ENCODE measurements at places on chromosomes 7 and 10.

- peak; percentile 66 for DNase-seq
Observed at GRCh38 chr10:7412237-7412927, 1.5 kb upstream of the SFMBT2 start.

DNA sequence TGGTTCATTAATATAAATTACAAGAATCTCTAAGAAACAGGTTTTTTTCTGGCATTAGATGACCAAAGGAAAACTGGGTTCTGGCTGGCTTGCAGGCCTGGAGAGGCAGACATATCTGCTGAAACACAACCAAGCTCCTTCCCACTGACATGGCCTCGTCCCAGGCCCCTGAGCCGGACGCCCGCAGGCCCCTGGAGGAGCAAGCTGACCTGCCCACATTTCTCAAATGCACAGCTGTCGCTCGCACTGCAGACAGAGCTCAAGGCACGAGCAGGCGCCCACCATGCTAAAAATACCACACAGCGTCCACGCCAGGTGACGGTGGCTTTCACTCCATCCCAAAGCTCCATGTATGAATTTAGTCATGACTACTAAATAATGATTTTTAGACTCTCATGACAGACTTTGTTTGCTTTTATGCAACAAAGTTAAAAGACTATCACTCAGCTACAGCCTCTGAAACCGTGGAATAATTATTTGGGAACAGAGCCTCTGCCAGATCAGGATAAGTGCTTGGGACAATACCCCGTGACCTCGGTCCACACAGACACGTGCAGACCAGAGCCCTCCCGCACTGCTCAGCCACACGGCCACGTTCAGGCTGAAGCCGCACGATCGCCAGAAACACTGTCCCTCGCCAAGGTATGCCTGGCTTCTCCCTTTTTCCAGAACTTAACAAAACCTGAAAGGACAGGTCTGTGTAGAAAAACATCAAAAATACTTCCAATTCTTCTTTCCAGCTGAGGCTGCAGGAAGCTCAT lies 71.1 kb downstream of the DIP2C start:
- DNase-seq: no peak

DNA sequence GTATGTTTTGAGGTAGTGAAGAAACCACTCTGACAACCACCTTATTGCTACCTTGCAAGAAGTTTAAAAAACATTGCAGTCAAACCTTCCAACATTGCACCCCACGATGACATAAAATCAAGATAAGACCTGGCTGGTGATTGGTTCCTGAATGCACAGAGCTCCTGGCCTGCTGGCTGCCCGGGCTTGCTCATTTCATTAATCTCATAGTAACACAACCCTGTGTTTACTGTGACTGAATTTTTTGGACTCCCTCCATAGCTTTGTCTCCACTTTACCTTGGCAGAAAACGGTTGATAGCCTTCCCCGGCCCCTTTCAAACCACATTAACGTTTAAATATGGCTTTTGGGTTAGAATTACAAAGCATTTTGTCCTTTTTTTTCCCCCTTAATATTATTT lies 27.5 kb downstream of the VWA2 start:
- DNase-seq: no peak

DNA sequence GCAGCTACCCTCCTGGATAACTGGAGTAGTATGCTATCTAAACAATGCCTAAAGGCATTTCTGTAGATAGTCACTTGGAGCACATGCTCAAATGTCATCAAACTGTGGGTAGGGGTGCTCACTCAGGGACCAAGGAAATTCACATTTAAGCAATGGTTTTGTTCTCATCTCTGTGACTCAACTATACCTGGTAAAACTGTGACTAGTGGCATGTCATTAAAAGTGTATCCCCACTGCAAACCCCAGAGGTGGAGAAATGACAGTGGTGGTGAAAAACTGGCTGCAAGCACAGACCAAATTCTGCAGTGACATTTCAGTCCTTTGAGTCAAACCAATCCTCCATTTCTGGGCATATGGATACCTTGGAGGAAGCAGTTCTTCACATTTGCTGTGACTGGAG lies 134.2 kb upstream of the EFCAB10 start:
- peak; percentile 42 for DNase-seq

DNA sequence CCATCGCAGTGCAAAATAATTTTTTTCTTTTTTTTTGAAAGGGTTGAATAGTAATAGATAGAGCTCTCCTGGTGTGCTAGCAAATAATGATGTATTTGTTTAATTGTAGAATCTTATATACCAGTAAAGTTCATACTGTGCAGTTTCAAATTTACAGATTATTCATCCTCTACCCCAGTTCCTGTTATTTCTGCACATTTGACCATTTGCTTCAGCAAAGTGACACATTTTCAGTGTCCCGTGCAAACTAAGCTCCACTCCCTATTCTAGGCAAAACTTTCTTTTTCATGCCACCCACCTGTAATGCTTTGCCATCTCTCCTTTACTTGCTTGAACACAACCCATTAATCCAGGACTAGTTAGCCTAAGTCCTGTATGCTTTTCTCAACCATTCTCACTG lies 43.0 kb downstream of the SHOC2 start:
- no peak for DNase-seq

DNA sequence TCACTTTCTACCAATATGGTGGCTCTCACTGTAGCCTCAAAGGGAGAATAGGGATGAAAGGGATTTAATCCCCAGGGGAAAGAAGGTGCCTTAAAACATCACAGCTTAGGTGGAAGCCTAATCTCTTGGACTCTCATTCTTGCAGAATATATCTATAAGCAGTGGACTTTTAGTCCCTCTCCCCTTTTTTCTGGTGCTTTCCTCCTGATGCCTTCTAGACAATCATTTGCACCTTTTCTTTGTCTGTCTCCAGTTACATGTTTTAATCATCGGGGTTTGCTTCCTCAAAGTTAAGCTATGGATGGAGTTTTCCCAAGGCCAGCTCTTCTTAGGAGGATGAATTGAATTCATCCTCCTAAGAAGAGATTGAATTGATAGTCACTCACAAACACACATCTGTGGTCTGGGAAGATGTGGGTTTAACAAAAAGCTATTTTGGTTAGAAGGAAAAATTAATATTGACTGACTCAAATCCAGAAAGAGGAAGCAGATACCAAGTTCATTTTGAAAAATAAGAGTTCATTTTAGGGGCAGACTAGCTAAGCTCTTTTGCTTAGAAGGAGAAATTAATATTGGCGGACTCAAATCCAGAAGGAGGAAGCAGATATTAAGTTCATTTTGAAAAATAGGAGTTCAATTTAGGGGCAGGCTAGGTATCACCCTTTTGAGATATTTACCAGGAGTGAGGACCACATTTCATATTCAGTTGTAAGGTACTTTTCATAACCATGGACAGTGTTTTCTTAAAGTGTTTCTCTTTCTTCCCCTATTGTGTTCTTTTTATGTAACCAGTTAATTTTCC lies 35.2 kb upstream of the PLEKHS1 start:
- no peak for DNase-seq

DNA sequence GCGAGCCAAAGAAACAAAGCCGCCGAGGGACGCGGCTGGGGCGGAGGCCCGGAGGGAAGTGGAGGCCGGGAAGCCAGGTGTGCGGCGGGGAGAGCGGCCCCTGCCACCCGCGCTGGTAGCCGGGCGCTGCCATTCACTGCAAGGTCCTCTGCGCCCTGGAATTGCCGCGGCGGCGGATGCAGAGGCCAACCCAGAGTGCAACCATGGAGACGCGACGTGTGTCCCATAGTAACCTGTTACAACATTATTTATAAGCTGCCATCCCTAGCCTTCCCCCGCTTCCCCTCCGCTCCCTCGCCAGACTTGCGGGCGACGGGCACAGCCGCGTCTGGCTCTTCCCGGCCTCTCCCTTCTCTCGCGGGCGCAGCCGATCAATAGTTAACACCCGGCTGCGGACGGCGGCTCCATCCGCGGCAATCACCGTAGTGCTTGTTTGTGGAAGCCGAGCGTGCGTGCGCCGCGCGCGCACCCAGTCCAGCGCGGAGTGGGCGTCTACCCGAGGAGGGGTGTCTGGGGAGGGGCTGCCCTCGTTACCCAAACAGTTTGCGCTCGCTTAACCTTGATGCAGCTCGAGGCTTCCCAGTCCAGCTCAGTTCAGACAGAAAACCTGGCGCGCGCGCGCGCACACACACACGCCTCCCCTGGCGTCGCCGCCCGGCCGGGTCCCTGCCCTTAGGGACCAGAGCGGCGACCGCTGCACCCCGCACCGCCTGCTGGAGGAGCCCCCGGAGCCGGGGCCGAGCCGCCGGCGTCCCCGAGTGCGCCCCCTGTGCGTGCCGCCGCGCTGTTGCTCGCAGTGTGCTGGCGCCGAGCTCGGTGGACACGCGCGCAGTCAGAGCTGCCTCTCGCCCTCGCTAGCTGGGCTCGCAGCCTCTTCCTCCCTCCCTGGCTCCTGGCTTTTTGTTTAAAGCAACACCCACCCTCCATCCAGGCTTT lies 165.4 kb upstream of the DPP6 start:
- peak; percentile 3 for DNase-seq

- DNase-seq: no peak
Observed at GRCh38 chr7:150361402-150361801, 7.2 kb upstream of the REPIN1 start.

GRCh38 chr7:5296611-5297226 lies 14.0 kb downstream of the SLC29A4 start:
- peak; percentile 73 for DNase-seq

DNA sequence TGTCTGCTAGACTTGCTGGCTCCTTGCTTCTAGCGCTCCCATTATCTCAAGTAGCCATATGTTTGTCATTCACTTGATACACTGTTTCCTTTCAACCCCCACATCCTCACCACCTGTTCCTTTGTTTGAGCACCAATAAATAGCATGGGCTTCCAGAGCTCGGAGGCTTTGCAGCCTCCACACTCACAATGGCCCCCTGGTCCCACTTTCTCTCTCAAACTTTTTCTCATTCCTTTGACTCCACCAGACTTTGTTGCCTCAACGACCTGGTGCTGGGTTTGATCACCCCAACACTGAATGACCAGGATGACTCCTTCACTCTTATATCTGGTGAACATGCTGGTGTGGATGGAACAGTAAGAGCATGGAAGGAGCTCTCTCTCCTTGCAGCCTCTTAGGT lies 114.5 kb upstream of the TRIM24 start:
- no peak for DNase-seq

GRCh38 chr10:133164816-133165555 lies 5.0 kb downstream of the KNDC1 start:
- DNase-seq: no peak

GRCh38 chr7:138001529-138002095 lies at the start of gene CREB3L2:
Gene CREB3L2 (minus strand): TSS chr7:138002086. CDS start chr7:138001705, 381 bp downstream.
- peak; percentile 77 for DNase-seq

- DNase-seq: no peak
Observed at GRCh38 chr7:97001221-97001620, 4.1 kb upstream of the DLX6 start.

DNA sequence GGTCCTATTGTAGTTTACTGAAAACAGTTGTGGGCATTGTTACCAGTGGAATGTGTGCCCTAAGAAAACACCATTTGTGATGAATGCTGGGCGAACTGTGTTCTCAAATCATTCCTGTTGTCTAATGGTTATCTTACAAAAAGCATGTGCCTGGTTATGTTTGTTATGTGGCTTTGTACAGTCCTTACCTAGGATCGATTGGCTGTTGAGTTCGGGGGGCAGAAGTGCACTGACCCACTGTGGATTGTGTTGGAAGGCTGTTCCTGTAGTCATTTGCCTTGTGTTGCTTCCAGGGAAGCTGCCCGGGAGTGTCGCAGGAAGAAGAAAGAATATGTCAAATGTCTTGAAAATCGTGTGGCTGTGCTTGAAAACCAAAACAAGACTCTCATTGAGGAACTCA lies 84.3 kb downstream of the CREM start:
- DNase-seq: no peak

- DNase-seq: no peak
Observed at GRCh38 chr10:14611968-14612693, 162.6 kb downstream of the FAM107B start.

- DNase-seq: no peak
Observed at GRCh38 chr10:126931544-126931943, 26.3 kb downstream of the DOCK1 start.

DNA sequence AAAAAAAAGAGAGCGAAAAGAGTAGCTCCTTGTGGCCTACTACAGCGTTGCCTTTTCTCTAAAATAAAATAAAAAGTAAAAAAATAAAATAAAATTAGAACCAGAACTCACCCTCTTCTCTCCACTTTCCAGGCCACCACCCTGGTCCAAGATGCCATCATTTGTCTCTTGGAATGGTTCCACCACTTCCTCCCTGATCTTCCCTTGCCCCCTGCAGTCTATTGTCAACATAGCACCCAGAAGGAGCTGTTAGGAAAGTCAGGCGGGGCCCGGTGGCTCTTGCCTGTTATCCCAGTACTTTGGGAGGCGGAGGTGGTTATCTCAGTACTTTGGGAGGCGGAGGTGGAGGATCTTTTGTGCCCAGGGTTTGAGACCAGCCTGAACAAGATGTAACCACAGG lies 7.6 kb upstream of the GRID2IP start:
- peak; percentile 28 for DNase-seq

- no peak for DNase-seq
Observed at GRCh38 chr7:4056552-4057288, 625.4 kb upstream of the FOXK1 start.

DNA sequence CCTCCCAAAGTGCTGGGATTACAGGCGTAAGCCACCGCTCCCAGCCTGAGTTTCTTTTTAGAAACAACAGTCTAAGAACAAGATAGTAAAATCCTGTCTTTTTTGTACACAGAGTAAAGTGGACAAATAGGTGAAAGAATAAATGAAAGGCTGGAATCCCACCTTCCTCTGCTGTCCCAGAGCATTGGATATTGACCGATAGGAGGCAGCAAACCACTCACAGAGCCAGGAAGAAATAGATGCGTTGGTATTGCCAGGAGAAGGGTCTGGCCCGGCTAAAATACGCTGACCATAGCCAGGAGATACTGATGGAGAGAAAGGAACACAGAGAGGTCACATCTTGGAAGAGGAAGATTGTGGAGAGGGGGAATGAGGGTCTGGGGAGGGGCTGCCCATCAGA lies 11.4 kb upstream of the ZNF12 start:
- no peak for DNase-seq

DNA sequence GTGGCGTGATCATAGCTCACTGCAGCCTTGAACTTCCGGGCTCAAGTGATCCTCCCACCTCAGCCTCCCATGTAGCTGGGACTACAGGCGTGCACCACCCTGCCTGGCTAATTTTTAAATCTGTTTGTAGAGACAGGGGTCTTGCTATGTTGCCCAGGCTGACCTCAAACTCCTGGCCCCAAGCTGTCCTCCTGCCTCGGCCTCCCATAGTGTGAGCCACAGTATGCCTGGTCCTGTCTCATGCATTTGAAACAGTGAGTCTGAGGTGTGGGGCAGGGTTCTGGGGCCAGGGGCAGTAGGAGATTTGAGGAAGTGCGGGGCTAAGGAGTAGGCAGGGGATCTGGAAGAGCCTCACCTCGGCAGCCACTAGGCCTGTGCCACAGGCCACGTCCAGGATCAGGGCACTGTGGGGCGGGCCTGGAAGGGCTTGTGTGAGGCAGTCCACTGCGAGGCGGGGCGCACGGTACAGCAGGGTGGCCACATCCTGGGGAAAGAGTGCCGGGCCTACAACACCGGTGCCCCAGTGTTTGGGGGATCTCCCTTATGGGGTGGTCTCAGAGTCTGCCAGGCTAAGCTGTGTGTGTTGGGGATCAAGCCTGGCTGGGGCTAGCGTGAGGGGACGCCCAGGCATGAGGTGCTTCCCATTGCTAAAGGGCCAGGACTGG lies 1.5 kb downstream of the METTL27 start:
- DNase-seq: no peak

GRCh38 chr10:88926566-88927415 lies 25.8 kb downstream of the ACTA2 start:
- no peak for DNase-seq

GRCh38 chr7:102326157-102326889 lies 29.9 kb downstream of the SPDYE6 start:
- DNase-seq: no peak

All from activated CD4-positive, alpha-beta T cell treated with anti-CD3 and anti-CD28 coated beads for 48 hours (primary cell).